Muscle of back (tissue), 13 donors: ENCODE measurements at places on chromosomes 4 and X.

GRCh38 chr4:17480210-17480927, 31.5 kb downstream of the QDPR start:
- DNase-seq: no peak

GRCh38 chr4:139814323-139815015, 148.8 kb downstream of the MGST2 start:
- DNase-seq: no peak

DNA sequence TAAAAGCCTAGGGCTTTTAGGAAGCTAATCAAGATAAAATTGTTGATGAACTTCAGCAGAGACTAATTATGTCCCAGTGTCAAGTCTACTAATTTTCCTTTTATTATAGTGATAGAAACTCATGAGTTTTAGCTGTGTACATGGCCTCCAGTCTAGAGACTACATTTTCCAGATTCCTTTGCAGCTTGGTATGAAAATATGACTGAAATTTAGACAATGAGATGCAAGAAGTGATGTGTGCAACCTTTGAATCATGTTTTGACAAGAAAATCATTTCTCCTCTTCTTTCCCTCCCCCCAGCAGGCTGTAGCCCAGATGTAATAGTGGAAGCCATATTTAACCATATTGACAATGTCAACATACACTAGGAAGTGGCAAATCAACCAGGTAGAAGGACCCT, 30.3 kb upstream of the IL13RA2 start:
- no peak for DNase-seq

GRCh38 chr4:8002525-8003309, 63.1 kb upstream of the AFAP1 start:
- no peak for DNase-seq

GRCh38 chr4:134421734-134422133, 220.1 kb upstream of the PABPC4L start:
- no peak for DNase-seq

GRCh38 chr4:15653864-15654592, 1.1 kb downstream of the FBXL5 start:
- DNase-seq: peak; percentile 71

- DNase-seq: no peak
These were observed 6.2 kb upstream of the IQSEC2 start for GRCh38 chrX:53287493-53288138.

DNA sequence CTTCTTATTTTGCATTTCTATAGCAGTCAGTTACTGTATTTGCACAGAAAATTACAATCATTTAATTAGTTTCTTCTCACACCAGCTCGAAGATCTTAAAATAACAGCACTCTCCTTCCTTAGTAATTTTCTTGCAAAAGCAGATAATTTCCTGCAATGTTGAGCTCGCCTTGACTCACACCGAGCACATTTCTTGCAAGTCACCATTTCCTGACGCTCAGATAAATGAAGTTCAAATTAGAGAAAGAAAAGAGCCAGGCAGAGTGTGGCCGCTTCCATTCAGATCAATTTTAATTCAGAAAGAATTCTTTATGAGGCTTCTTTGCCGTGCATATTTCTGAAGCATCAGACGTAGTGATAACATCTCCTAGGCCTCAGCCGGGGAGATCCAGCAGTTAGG, 10.1 kb downstream of the SORCS2 start:
- DNase-seq: no peak

GRCh38 chr4:2858451-2859217, 15.0 kb downstream of the ADD1 start:
- peak; percentile 58 for DNase-seq

DNA sequence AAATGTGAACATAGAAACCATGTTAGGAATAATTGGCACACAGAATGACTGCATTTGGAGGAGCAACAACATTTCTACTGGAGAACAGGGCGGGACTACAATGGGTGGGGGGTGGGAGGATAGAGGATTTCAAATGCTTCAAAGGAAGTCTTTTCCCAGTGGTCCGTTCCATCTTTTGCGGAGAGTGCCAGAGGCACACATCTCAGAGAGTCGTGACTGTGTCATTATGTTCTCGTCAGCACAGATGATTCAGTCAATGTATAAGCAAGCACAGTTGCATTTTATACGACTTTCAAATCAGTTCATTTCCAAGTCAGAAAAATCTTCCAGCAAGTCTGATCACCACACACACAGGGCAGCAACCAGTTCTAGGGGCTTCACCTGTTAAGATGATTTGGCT, 22.7 kb upstream of the GPR50 start:
- DNase-seq: no peak

DNA sequence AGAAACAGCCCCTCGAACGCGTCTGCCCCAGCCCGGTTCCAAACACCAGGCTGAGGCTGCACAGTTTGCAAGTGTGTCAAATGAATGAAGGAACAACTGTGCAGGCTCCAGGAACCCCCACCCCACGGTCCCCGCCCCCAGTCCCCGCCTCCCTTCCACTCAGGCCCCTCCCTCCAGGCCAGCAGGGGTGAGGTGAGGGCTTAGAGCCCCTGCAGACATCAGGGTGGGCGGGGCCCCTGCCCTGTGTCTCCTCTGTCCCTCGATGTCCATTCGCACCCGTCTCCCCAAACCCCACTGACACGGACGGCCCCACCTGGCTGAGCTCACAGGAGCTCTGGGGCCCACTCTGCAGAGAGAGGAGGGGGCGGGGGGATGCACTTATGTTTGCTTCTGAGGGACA, 28.5 kb downstream of the TACC3 start:
- DNase-seq: no peak

DNA sequence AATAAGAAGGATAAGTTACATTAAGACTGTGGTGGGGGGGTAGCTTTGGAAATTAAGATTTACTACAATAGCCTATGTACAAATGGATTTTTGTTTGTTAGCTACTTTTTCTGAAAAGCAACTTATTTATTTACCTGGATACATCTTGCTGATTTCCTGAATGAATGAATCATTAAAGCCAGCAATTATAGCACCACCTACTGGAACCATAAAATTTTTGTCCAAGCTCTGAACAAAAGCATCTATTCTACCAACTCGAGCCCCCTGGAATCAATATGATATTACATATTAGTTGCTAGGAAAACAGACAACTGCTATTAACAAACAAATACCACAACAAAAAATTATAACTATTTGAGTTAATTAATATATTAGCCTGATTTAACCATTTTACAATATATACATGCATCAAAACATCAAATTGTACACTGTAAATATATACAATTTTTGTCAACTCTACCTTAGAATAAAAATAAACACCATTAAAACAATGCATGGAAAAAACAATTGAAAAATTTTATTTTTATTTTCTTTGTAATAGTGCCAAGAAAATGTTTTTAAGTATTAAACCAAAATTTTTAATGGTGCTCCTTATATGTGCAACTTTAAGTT, 15.3 kb downstream of the SEPSECS start:
- DNase-seq: peak; percentile 64

DNA sequence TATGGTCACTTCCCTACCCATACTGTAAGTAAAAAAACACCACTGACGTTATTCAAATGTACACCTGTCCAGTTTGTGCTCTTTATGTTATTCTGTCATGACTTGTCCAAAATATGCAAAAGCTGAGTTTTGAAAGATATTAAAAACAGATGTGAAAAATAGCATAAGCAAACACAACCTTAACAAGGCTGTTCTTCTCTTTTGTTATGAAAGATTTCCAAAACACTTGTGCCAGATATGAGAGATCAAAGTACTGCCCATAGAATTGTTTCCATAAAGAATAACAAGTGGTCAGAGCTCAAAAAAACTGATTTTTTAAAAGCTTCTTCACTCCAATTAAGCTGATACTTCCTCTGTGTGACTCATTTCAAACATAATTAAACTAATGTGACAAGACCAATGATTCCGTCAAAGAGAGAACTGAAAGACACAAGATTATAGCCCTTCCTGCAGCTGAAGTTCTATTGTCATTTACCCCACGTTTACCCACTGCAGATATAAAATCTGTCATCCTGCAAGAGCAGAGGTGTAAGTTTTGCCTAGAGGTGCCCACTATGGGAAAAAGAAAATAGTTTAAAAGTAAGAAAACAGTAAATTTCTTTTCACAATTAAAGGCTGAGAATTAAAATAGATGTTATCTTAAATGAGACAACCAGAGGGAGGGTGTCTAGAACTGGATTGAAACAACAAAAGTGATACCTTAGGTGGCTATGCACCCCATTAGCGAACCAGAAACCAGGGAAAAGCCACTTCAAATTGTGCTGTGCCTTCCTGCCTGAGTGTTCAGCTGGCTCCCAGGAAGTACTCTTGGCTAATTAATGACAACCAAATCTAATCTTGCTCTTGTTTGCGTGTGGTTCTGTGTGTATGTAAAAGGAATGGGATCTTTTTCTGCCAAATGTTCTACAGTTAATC, 30.1 kb downstream of the RASSF6 start:
- DNase-seq: no peak
